Activated naive CD4-positive, alpha-beta T cell treated with Interleukin-2 at 50 U/mL for 16 hours (primary cell): ENCODE measurements at places on chromosomes 13 and 19.

GRCh38 chr13:108609353-108609752 is 20.1 kb upstream of the MYO16 start:
- DNase-seq, result no peak

DNA sequence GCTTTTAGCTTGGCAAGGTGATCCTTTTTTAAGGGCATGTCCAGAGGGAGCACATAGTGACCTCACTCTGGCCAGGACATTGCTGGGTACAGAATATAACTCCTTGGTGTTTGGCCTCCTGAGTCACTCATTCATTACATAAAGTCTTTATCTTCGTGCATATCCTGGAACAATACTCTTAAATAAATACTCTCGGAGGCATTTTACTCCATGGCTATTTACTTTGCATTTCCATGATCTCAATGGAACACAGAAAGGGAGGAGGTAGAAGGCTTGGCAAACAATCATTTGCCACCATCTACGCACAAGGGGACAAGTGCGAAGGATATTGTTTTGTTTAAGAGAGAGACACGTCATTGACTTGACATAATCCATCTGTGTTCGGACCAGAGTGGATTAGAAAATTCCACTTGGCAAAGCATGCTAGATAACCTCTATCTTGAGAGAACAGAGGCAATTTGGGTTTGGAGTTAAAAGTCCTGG is 210.0 kb downstream of the IRS2 start:
- DNase-seq, result no peak

DNA sequence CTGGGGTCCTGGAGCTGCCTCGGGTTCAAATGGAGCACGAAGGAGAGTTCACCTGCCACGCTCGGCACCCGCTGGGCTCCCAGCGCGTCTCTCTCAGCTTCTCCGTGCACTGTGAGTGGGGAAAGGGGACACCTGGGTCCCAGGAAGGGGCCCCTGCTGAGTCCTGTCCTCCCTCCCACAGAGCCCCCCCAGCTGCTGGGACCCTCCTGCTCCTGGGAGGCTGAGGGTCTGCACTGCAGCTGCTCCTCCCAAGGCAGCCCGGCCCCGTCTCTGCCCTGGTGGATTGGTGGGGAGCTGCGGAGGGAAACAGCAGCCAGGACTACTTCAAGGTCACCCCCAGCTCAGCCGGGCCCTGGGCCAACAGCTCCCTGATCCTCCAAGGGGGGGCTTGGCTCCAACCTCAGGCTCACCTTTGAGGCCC is 11.0 kb upstream of the SIGLEC11 start:
- DNase-seq, result no peak

GRCh38 chr13:36328821-36329220 is 17.4 kb downstream of the SPART start:
- no peak for DNase-seq

DNA sequence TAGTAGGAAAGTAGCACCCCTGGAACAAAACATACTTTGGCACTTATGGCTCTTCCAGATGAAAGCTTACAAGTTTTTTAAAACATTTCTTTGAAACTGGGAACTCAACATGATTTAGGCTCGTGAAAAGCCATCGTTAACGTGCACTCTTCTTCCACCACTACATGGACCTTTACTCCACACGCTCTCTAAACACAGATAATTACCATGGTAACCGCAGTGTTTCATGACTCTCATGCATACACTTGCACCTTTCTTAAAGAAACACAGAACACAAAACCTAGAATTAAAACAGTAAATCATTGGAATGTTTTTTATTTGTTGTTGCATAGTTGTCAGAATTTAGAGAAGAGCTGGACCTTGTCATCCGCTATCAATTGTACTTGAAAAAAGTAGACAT is 154.3 kb downstream of the FGF9 start:
- no peak for DNase-seq

DNA sequence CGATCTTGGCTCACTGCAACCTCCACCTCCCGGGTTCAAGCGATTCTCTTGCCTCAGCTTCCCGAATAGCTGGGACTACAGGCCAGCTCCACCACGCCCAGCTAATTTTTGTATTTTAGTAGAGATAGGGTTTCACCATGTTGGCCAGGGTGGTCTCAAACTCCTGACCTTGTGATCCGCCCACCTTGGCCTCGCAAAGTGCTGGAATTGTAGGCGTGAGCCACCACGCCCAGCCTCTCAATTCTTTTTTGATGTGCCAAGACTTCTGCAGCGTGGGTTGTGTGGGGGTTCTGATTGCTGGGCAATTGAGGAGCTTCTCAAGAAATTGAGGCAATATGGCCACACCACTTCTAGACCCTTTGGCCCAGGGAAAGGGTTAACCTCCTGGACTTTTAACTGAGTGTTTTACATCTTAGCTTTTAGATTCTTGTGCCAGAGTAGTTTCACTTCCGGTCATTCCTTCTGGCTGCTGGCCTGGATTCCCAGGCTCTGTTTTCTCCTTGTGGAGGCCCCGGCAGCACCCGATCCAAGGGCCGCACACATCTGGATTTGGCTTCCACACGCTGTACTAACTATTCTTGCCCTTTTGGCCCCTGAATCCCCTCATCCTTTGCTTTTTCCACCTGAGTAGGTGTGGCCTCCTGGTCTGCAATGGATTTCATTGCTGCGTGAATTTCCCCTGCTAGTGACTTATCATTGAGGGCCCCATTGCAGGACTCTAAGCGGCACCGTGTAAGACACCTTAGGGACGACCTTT is 14.7 kb downstream of the SMARCA4 start:
- no peak for DNase-seq

GRCh38 chr13:53338760-53339159 is 310.1 kb downstream of the OLFM4 start:
- no peak for DNase-seq

DNA sequence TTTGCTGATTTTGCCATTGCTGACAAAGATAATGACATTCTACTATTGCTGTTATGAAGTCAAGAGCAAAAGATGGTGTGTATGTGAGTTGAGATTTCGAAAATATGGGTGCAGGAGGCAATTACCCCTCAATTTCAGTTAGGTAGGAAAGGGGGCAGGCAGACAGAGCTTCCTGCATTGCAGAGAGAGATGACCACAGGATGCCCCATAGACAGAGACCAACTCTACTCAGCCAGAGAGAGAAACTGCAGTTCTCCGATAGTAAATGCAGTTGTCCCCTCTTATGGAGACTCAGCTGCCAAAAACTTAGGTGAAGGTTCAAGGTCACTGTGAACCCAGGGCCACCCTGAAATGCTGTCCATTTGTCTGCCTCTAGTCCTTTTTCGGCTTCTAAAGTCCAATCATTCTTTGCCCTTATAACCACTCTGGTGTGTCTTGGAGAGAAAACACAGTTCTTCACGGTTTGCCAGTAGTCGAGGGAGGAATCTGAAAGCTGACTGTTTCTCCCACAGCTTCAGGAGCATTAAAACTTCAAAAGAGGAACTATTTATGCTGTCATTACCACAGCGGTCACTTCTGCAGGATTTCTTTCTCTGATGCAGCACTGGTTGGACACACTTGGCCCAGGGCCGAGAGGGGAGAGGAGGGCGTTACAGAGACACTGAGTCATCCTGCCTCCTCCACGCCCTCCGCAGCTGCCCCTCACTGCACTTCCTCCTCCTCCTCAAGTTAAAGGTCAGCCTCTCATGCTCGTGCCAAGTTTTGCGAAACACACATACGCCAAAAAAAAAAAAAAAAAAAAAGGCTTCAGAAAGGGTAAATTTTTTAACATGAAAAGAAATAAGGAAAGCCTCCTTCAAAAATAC is 264.3 kb downstream of the FOXO1 start:
- DNase-seq, result peak; percentile 14

GRCh38 chr19:8481201-8481600 is 21.2 kb downstream of the PRAM1 start:
- DNase-seq, result no peak

DNA sequence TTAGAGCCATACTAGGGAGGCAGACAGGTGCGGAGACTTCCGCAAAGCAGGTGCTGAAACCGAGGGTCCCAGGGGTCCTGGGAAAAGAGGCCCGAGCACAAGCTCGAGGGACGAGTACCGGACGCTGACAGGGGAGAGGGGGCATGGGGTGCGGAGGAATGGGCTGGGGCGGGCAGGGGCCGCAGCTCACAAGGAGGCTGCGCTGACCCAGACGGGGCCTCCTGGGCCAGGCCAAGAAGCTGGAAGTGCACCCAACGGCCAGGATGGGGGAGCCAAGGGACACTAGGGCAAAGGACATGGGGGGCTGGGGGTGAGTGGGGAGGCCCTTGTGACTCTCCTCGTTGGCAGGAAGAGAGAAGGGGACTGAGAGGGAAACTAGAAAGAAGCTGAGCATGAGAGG is 1.8 kb downstream of the POLR2E start:
- no peak for DNase-seq

DNA sequence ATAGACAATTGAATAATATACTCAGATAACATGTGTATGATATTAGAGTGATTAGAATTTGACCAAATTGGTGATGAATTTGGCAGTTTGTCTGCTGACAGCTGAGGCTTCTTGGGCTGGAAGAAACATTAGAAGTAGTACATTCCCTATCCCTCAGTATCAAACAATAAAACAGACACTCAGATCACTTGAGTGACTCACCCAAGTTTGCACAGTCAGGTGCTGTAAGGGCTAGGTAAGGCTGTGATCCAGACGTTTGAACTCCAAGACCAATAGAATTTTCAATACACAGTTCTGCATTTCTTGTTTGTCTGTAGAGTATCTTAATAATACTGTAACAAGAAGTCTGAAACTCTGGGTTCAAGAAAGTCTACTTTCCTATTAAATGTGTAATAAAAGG is 223.5 kb downstream of the POSTN start:
- DNase-seq, result no peak

DNA sequence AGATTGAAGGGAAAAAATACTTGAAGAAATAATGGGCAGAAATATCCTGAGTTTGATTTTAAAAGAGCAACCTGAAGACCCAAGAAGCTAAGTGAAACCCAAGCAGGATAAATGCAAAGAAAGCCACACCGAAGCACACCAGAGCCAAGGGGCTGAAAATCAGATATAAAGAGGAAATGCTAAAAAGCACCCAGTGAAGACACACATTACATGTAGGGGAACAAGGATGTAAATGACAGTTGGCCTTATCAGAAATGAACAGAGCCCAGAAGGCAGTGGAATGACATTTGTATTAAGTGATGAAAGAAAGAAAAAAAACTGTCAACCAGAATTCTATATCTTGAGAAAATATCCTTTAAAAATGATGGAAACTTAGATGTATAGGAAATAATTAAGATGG is 139.1 kb downstream of the SLC7A1 start:
- no peak for DNase-seq

- no peak for DNase-seq
Measured at GRCh38 chr19:45515807-45516401, 8.6 kb downstream of the VASP start.

DNA sequence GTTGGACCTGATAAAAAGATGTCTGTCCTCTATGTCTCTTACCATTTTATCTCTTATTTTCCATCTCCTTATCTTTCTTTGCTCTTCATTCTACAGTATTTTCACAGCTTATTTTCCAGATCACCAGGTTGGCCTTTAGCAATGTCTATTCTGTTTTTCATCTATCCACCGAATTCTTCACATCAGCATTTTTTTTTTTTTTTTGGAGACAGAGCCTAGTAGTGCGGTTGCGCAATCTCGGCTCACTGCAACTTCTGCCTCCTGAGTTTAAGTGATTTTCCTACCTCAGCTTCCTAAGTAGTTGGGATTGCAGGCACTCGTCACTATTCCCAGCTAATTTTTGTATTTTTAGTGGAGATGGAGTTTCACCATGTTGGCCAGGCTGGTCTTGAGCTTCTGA is 49.0 kb downstream of the DNAJC15 start:
- no peak for DNase-seq

DNA sequence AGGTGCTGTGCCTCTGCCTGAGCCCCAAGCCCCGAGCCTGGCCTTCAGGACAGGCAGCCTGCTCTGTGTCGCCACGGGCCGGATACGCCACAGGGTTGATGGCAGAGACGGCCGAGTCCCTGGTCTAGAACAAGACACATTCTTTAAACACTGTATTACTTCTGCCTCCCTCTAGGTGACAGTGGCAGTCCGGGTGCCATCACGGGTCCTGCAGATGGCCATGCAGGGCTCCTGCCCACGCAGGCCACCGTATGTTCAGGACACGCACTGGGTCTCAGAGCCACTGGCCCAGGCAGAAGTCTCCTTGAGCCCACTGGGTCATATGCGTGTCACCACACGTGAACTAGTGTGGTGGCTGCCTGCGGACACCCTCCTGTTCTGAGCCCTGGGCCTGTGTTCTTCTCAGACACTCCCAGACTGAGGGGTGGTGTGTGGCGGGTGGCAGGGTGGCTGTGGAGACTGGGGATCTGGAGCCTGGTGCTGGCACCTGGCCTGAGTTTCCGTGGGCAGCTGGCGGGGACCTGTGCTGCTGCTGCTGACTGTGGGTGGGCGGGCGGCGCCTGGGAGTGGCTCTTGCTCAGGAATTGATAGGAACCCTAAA is 4.4 kb downstream of the PLEKHJ1 start:
- DNase-seq, result no peak

DNA sequence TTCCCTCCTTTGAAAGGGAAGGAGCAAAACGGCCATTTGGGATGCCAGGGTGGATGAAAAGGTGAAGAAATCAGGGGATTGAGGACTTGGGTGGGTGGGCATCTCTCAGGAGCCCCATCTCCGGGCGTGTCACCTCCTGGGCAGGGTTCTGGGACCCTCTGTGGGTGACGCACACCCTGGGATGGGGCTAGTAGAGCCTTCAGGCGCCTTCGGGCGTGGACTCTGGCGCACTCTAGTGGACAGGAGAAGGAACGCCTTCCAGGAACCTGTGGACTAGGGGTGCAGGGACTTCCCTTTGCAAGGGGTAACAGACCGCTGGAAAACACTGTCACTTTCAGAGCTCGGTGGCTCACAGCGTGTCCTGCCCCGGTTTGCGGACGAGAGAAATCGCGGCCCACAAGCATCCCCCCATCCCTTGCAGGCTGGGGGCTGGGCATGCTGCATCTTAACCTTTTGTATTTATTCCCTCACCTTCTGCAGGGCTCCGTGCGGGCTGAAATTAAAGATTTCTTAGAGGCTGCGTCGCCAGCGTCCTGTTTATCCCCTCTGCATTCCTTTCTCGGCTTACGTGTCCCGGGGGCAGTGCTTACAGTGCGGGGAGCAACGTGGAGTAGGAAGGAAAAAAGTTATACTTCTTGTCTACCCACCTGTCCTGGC is 15.2 kb upstream of the S1PR4 start:
- DNase-seq, result peak; percentile 72

DNA sequence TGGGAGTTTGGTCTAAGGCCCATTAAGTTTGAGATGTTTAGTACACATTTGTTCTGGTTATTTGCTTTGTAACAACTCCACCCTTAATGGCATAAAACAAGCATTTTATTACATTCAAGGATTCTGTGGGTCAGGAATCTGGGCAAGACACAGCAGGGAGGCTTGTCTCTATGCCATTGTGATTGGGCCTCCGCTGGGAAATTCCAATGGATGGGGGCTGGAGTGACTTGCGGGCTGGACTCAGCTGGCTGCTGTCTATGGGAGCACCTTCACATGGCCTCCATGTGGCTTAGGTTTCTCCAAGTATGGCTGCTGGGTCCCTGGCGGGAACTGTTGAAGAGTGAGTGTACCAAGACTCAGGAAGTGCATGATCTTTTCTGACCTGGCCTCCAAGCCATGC is 159.0 kb downstream of the PAN3 start:
- DNase-seq, result no peak

GRCh38 chr13:59746291-59746962 is 417.3 kb downstream of the DIAPH3 start:
- no peak for DNase-seq
